ENCODE measurements at places on chromosomes 3 and 15.

DNA sequence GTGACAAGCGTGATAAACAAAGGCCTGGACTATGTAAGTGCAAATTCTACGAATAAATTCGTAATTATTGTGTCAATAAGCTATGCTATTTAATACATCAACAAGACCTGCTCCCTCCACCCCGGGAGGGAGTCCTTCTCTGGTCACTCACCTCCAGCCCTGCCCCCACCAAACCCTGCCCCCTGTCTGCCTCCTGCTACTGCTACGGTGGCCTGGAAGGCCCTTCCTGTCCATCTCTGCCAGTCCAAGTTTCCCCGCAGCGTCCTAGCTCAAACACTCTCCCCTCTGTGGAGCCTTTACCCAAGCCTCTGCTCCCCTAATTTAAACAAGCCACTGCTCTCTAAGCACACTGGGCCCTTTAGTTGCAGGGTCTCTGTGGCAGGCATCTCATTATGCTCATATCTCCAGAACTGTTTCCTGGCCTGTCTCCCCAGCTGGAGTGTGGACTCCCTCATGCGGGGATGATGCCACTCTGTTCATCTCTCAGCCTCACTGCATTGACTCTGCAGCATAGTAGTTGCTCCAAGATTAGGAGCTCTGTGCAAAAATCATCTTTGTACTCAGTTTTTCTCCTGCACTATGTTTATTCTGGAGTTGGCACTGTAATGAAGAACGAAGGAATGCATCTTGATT lies 241.2 kb downstream of the NTRK3 start:
- DNase-seq = no peak

DNA sequence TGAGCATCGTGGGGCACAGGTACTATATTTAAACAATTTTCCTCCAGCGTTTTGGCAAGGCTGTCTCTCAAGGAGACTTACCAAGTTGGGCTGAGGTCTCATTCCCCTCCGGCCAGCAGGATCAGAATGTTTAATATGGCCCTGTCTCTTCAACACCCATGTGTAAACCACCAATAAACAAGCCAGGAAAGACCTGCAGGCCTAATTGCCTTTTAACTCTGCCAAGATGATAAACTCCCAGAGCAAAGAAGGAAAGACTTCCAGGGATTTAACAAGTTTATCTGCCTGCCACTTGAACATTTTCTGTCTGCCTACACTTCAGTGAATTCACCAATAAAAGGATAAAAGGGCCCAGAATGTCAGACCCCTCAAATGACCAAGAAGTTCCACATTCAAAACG lies 130.3 kb upstream of the WNT5A start:
- no peak for DNase-seq

- peak; percentile 34 for DNase-seq
These were observed 1.6 kb upstream of the UBA3 start for GRCh38 chr3:69081583-69082262.

GRCh38 chr3:55500555-55501330 lies 13.6 kb upstream of the WNT5A start:
- no peak for DNase-seq

DNA sequence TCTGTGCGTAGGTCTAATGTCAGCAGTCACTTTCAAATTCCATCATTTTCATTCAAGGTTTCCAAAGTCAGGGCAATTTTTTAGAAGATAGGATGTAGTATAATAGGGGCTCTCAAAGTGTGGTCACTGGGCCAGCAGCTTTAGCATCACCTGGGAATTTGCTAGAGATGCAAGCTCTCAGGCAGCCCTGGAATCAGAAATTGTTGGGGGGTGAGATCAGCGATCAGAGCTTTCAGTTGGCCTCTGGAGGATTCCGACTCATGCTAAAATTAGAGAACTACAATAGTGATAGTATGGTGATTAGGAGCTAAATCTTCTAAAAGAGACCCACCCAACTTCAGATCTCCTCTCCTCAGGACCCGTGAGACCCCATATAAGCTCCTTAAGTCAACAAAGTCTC lies 2.4 kb upstream of the FRMD4B start:
- no peak for DNase-seq

DNA sequence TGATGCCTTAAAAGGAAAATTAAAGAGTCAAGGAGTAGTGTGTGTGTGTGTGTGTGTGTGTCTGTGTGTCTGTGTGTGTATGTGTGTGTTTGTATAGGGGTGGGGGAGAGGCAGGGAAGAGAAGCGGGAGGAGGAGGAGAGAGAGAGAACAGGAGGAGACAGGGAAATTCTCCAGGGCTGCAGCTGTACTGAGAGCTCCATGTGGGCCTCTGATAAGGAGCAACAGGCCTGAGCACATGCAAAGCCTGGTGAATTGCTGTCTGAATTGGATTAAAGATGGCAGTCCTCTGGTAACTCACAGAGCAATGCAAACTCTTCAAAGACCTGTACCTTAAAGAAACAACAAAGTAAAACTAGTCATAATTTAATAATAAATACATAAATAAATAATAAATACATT lies 70.6 kb downstream of the SEMA6D start:
- DNase-seq = no peak

DNA sequence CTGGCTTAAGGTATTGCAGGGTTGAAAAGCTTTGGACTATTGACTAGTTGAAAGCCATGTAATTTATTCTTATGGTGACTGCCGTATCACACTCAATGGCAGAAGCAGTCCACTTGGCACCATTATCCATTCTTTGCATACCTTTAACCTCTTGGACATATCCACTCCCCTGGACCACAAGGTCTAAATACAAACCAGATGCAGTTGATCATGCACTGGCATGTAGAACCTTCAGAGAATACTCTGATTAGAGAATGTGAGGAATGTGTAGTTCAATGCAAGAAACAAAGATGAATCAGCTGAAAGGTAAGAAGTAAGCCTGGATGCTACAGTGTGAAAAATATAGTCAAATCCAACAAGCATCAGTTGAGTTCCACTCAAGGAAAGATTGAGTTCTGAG lies 93.1 kb downstream of the FRMD5 start:
- DNase-seq = no peak

DNA sequence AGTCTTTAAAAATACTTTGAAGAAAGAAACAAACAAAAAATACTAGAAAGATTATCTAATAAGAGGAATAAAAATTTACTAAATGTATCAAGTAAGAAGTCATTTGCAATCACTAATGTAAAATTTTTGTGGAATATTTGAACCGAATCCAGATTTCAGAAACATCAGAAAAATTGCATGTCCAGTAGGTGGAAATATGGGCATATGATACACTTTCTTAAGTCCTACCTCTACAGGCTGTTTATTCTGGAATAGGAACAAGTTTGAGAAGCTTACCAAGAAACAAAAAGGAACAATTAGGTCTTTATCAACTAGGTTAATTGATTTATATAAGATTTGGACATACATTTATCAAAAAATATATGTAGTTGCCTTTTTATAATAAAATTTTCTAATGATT lies 292.9 kb upstream of the ROBO1 start:
- no peak for DNase-seq

DNA sequence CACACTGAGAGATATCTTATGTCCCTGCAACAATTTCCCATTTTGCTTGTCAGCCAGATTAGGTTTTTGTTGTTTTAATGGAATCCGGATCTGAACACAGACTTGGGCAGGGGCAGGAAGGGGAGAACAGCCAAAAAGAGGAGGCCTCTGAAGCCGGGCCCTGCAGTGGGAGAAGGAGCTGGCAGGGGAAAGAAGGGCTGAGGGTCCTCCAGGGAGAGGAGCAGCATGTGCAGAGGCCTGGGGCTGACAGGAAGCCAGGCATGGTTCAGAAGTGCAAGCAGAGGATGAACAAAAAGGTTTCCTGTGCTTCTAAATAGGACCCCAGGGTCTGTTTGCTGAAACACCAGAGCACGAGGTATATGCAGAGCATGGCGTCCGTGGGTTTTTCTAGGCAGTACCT lies 49.1 kb upstream of the POMGNT2 start:
- DNase-seq = no peak

GRCh38 chr3:171972871-171973348 lies 66.5 kb upstream of the FNDC3B start:
- DNase-seq = no peak

Data from B cell (primary cell).